ENCODE measurements at places on chromosomes 3 and 15. TPM values are rescaled to one million over a fixed set of nuclear protein-coding genes. Genes with fewer than 3 reads are reported as not detected.

Gene EFL1
- 16.6 TPM for total RNA-seq

GRCh38 chr3:13621381-13622221 is 72.7 kb downstream of the FBLN2 start:
- DNase-seq, result no peak

DNA sequence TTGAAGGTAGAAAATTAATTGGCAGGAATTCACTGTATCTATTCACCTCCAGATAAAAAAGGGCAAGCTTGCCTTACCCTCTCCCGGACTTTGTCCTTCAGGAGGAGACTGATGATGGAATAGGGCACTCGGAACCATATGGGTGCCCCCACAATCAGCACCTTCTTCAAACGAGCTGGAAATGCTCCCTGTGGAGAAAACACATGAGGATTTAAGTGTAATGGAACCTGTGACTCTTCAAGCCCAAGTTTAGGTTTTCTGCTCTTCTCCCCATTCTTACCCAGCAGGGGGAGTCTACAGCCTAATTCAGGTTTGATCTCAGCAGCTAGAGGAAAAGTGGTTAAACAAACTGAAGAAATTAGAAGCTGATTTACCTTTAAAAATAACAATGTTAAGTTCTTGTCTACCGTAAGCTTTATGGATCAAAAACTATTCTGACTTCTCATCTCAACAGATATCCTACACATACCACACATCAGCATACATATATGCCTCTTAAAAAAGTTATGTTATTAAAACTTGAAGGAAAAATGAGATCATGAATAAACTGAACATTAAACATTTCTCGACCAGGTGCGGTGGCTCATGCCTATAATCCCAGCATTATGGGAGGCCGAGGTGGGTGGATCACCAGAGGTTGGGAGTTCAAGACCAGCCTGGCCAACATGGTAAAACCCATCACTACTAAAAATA is 57.5 kb upstream of the SIN3A start:
- peak; percentile 34 for DNase-seq

Gene C2CD4B
- not detected for total RNA-seq

Gene FBXO40
- total RNA-seq, result not detected

All from K562 (cell line).